ENCODE measurements at places on chromosomes 11 and 22. TPM values are rescaled to one million over a fixed set of nuclear protein-coding genes. Genes with fewer than 3 reads are reported as not detected.

The IGLL1 gene
- total RNA-seq, result 0.30 TPM

The ACR gene
- total RNA-seq, result not detected

The PAX6 gene
- total RNA-seq, result not detected

The GAL gene
- total RNA-seq, result not detected

The TMEM86A gene
- total RNA-seq, result 6.7 TPM

The C11orf91 gene
- not detected for total RNA-seq

Measured in T-cell (primary cell).